ENCODE measurements at places on chromosomes 11 and 22.
A peak's percentile ranks its signal among the peaks of the same experiment; 100 is the strongest.

DNA sequence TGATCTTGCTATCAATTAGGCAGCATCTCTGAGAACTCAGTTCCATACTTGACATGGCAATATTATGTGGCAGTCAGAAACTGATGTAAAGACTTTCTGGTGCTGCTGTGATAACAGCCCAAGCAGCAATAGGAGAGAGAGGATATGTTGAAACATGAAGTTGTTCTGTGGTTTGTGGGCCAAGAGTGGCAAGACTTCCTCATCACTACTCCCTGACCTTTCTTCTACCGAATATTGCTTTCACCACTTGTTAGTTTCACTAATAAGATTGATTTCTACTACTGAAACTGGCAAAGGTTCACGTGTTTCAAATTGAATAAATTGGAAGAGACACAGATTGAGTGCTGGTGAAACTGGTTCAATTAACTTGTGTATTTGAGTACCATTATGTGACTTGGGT lies 852.6 kb upstream of the RAG2 start:
- no peak for DNase-seq

GRCh38 chr22:46183733-46184132 lies 33.4 kb downstream of the PPARA start:
- DNase-seq, result no peak

GRCh38 chr11:62539238-62539925 lies 7.2 kb downstream of the AHNAK start:
- no peak for DNase-seq

- no peak for DNase-seq
These were observed 16.8 kb upstream of the CUL5 start for GRCh38 chr11:107991868-107992414.

- no peak for DNase-seq
These were observed 115.6 kb downstream of the GGTLC2 start for GRCh38 chr22:22759889-22760546.

DNA sequence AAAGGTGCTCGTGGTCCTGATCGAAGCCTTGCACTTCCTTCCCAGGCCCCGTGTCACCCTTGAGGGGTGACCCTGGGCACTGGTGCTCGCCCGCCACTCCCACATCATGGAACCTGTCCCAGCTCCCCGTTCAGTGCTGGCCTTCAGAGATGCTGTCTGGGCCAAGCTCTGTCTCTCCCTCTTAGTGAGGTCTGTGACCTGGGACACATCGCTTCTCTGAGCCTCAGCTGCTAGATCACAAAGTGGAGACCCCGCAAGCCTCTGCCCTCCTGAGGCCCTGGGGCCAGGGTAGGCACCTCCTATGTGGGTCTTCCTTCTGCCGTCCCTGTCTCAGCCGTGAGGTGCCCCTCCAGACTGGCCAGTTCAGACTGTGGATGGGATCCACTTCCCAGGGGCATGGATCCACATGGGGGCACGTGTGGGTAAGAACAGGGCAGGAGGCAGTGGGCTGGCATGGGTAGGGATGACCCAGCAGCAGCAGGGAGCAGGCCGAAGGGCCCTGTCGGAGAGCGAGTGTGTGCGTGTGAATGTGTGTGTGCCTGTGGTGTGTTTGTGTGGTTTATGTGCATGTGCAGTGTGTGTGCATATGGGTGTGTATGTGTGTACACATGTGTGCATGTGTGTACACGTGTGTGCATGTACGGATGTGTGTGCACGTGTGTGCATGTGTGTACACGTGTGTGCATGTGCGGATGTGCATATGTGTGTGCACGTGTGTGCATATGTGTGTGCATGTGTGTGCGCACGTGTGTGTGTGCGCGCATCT lies 1073.7 kb downstream of the BRD1 start:
- no peak for DNase-seq

GRCh38 chr11:115920841-115921480 lies 416.7 kb upstream of the CADM1 start:
- no peak for DNase-seq

- DNase-seq, result no peak
These were observed 1129.3 kb upstream of the RAG2 start for GRCh38 chr11:37727371-37727770.

GRCh38 chr22:23053051-23053707 lies 17.1 kb upstream of the GNAZ start:
- no peak for DNase-seq

- no peak for DNase-seq
These were observed 68.5 kb downstream of the ARFGAP2 start for GRCh38 chr11:47108214-47108613.

DNA sequence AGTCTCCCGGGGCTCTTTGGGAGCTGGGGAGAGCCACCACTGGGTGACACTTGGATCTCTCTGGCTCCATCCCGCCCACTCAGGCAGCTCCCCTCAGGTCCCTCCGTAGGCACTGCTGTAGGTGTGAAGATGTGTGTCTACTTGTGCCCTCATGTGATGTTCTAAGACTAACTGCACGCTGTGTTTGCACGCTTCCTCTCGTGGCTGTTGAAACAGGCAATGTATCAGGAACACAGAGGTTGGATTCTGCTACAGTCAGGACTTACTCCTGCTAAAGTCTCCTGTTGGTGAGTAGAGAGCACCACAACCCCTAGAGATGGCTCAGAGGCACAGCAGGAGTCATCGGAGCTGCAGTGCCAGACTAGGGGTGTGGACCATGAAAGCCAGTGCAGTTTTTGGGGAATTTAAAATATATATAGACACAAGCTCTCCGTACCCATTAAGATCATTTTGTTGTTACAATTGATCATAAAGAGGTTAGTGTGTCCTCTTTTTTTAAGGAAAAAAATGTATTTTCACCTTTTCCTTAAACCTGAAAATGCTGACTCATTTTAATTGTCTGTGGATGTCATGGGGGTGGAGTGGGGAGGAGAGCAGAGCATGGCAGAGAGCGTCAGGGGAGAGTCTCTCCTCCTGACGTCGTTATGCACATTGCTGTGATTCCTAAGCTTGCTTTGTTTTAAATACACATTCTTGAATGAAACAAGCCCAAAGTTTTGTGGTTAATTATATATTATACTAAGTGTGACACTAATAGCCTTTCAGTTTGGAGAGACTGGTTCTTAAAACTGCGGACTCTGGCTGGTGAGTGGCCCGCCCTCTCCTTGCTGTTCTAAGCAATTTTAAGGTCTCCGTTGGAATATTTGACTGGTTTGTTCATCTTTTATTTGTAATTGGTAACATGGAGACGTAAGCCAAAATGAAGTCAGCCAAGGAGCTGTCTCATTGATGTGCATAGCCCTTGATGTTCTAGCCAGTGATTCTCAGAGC lies 16.2 kb upstream of the CTTN start:
- no peak for DNase-seq

DNA sequence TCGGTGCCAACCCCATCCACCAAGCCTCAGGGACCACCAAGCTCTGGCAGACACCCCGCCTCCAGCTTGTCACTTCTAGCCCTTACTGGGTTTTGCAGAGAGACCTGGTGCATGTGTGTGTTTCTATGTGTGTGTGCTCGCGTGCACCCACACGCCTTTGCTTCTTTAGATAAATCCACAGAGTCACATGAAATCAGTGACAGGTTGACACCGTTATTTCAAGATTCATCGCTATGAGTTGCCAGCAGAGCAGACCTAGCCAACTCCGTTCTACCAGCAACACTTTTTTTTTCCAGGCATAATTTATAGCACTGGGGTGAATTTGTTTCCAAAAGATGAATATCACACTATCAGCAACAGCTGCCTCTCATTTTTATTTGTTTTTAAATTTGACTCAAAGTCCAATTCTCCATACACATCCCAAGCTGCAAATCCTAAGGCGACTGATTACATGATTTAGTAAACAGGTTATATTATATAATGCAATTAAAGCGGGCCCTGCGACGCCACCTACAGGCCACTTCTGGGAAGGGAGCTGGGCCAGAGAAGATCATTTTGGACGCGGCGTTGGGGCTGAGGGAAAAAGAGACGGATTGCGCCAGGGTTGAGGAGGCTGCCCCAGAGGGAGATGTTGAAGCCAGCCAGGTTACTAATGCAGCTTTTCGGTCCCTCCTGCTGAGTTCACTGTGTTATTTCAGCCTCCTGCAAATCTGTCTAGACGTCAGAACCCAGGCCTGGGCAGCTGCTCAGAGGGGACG lies 150.5 kb downstream of the FEZ1 start:
- DNase-seq, result no peak

- no peak for DNase-seq
These were observed 18.6 kb downstream of the C1QTNF6 start for GRCh38 chr22:37169406-37169805.

DNA sequence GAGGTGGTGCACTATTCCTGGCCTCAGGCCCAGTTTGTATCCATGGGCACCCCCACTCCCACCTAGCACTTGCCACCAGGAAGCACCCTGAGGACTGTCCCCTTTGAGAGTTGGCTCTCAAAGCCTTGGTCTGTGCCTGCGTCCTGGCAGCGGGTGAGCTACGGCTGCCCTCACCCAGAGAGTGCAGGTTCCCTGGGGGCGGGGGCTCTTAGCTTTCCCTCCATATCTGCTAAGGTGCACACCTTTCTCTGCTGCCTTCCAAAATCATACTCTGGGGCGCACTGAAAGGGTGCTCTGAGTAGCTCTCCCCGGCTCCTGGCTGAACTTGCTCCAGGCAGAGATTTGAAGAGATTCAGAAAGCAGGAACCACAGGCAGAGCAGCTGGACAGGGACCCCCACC lies 7.1 kb downstream of the KCNQ1 start:
- no peak for DNase-seq

- DNase-seq, result no peak
These were observed 66.1 kb downstream of the ARL14EP start for GRCh38 chr11:30388957-30389356.

GRCh38 chr11:23873406-23873805 lies 623.4 kb upstream of the LUZP2 start:
- no peak for DNase-seq

DNA sequence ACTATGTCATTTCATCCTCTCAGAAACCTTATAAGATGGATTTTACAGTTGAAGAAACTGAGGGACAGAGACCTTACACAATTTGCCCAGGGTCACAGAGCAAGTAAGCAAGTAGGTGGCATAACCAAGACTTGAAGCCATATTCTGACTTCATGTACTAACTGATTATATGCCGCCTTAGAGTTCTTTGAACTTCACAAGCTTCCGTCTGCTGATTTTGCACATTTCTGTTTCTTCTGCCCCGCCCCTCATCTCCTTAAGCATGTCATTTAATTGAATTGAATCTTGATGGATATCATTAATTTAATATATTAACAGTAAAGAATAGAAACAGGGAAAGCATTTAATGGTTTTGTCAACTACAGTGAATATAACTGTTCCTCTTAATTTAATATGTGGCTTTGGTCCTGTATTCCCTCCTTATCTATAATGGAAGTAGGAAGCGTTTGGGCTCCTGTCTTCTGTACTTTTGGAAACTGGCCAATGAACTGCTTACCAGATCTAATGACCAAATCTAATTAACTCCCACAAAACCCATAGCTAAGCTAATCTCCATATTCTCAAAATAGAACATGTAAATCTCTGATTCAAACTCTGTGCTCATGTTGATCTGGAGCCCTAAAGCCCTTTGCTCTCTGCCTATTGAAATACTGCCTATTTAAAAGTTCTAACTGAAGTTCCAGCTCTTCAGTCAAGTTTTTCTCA lies 30.4 kb downstream of the SIK2 start:
- DNase-seq, result no peak

- no peak for DNase-seq
These were observed 183.0 kb downstream of the CEP164 start for GRCh38 chr11:117510646-117511045.

DNA sequence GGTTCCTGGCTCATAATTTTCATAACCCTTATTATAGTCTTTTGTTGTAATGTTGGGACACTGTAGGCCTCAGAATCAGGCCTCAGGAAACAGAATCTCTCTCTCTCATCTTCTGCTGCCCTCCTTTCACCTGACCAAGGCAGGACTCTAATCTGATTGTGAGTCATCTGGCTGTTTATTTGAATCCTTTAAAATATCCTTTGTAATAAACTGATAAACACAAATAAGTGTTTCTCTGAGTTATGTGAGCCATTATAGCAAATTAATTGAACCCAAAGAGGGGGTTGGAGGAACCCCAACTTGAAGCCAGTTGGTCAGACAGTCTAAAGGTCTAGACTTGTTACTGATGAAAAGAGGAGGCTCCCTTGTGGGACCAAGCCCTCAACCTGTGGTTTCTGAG lies 30.6 kb downstream of the ACER3 start:
- DNase-seq, result no peak

DNA sequence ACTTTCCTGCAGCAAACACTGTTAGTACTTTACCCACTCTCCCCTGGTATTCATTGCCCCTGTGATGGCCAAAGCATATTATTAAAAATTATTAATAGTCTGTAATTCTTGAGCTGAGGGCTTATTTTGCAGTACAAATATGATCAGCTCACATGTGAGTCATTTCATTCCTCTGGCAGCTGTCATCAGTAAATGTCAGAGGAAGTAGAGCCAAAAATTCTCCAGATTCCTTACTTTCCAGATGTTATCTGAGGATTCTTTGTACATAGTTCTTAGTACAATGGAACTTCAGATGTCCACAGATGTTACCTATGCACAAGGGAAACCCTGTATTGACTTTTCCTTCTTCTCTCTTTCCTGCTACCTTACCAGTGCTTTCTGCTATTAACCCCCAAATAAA lies 12.5 kb downstream of the OR5B3 start:
- no peak for DNase-seq

- no peak for DNase-seq
These were observed 1398.8 kb downstream of the TBC1D22A start for GRCh38 chr22:48161298-48161697.

GRCh38 chr11:71962428-71963038 lies 33.7 kb downstream of the RNF121 start:
- no peak for DNase-seq

GRCh38 chr11:65640483-65641296 lies 2.8 kb downstream of the SIPA1 start:
- peak; percentile 54 for DNase-seq

GRCh38 chr11:66443602-66444001 lies 5.0 kb upstream of the MRPL11 start:
- DNase-seq, result no peak

DNA sequence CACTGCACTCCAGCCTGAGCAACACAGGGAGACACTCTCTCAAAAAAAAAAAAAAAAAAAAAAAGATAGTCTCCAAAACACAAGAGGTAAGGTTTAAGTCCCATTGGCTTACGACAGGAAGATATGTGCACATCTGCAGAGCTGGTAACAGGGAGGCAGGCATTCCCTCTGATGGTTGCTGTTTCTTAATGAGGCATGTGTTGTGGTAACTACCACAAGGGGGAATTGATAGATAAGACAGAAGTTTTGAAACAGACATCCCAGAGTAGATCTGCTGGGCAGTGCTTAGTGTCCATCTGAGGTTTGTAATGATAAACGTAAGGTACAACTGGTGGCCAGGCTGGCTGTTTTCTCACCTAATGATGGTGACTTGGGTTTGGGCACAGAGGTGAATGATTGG lies 4.7 kb downstream of the EIF1AD start:
- no peak for DNase-seq

- no peak for DNase-seq
These were observed 82.3 kb downstream of the RASSF10 start for GRCh38 chr11:13091373-13091772.

Measured in stimulated activated naive B cell treated with anti-CD40 and anti-IgM and Interleukin-4, amounts not matched to agents 10 μg/mL and 1 μg/mL and 100 μg/mL, for 72 hours (primary cell).